B cell (primary cell): ENCODE measurements at places on chromosomes 6 and 20.
A peak's percentile ranks its signal among the peaks of the same experiment; 100 is the strongest.

- DNase-seq, result no peak
Measured at GRCh38 chr6:37339741-37340638, 13.8 kb upstream of the RNF8 start.

- no peak for DNase-seq
Measured at GRCh38 chr20:1122388-1123315, 4.2 kb downstream of the PSMF1 start.

GRCh38 chr20:6811262-6812035 lies 44.0 kb downstream of the BMP2 start:
- DNase-seq, result no peak

- DNase-seq, result no peak
Measured at GRCh38 chr6:87572883-87573282, 16.9 kb downstream of the RARS2 start.

DNA sequence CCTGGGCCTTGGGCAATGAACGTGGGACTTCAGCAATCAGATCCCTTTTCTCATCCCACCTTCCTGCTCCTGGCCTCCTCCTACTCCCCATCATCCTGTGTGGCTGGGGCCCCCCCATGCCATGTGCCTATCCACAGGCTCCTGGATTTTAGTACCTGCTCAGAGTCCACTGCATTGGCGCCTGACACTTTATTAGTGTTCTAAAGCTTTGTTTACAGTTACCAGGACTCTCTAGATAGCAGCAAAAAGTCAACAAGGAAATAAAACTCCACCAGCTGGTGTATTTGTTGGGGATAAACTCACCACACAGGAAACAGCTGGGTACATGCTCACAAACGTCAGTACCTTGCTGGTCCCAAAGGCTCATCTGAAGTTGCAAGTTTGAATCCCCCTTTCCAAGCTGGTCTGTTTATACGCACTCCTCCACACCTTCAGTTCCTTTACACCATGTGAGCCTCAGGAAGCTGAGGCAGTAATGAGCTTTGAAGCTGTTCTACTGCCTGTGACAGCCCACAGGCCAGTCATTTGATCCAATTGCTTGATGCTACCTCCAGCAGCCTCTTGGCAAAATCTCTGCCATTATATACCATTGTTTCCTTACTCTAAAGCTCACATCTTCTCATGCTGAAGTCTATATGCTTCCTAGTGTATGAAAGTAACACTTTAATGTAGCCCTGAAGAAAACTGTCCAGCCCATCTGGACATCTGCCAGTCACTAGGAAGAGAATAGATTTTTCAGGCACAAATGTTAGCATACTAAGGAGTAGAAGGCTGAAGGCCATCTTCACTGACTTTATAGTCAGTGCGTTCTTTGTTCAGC lies 76.6 kb downstream of the ANKEF1 start:
- peak; percentile 7 for DNase-seq

DNA sequence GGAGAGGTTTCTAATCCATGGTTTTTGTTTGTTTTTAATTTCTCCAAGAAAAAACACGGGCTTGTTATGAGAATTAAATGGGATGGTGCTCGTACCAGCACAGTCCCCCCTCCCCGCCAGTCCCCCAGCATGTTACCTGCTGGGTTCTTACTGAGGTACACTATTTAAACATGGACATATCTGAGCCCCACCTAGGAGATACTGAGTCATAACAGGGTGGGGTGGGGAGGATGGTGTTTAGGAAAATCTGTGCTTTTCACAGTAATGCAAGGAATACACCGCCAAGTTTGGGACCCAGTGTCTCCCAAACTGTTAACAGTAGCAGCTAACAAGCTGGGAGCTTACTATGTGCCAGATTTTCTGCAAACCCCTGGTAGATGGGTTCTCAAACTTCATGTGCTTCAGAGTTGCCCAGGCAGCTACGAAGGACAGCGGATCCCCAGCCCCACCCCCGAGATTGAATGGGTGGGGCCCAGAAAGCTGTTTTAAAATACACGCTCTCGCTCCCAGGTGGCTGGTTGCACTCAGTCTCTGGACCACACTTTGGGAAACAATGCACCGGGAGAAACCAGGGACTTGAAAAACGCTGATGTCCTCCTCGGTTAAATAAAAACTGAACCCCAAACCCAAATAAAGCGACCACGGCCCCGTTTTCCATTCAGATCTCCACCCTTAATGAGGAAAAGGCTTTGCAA lies 995 bp downstream of the ZFP64 start:
- DNase-seq, result peak; percentile 46

GRCh38 chr20:41405436-41405835 lies 38.8 kb upstream of the EMILIN3 start:
- no peak for DNase-seq

DNA sequence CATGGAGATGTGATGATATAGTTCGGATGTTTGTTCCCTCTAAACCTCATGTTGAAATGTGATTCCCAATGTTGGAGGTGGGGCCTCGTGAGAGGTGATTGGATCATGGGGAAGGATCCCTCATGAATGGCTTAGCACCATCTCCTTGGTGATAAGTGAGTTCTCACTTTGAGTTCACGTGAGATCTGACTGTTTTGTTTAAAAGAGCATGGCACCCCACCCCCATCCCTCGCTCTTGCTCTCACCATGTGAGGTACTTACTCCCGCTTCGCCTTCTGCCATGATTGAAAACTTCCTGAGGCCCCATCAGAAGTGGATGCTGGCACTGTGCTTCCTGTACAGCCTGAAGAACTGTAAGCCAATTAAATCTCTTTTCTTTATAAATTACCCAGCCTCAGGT lies 10.9 kb downstream of the SLC32A1 start:
- no peak for DNase-seq

DNA sequence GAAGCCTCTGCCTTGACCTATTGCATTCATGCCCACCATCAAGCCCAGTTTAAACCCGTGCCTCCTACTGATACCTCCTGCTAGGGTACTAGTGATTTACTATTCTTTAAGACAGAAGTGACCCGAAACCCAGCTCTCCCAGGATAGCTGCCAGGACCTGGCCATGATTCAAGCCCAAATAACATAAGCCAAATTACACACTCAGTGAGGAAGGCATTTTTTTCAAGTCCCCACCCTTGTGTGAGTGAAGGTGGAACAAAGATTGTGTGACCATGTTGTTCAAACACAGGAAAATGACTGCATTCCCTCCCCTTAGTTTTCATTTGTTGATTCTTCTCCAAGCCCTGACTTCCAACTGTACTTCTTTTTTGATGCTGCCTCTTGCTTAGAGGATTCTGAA lies 3.7 kb upstream of the KAT14 start:
- no peak for DNase-seq

DNA sequence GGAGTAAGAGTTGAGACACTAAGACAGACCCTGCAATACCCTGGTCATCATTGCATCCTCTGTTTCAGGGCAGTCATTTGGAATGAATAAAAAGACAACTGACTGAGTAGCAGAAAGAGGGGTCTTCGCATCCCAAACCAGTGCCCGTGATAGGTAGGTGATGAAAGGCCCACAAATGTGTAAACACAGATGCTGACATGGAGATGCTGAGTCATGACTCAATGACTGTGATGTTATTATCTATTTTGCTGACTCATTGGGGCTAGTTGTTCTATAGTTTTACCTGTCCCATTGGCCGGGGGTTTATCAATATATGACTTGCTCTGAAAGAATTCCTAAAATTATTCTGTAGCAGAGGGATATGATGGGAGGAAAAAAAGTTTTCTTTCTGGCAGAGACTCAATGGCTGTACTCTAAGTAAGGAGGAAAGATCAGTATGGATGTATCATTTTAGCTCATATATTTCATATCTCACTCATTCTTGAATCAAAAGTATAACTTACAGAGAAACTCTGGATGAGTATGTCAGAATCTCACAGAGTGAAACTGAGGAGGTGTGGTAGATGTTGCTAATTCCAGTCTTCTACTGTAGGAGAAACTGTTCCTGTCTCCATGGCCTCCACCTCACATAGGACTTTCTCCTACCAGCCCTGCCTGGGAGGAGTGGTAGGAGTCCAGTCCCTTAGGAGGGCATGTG lies 119.9 kb upstream of the PREP start:
- DNase-seq, result no peak

- peak; percentile 56 for DNase-seq
Measured at GRCh38 chr6:36592221-36592655, 1.9 kb upstream of the SRSF3 start.

DNA sequence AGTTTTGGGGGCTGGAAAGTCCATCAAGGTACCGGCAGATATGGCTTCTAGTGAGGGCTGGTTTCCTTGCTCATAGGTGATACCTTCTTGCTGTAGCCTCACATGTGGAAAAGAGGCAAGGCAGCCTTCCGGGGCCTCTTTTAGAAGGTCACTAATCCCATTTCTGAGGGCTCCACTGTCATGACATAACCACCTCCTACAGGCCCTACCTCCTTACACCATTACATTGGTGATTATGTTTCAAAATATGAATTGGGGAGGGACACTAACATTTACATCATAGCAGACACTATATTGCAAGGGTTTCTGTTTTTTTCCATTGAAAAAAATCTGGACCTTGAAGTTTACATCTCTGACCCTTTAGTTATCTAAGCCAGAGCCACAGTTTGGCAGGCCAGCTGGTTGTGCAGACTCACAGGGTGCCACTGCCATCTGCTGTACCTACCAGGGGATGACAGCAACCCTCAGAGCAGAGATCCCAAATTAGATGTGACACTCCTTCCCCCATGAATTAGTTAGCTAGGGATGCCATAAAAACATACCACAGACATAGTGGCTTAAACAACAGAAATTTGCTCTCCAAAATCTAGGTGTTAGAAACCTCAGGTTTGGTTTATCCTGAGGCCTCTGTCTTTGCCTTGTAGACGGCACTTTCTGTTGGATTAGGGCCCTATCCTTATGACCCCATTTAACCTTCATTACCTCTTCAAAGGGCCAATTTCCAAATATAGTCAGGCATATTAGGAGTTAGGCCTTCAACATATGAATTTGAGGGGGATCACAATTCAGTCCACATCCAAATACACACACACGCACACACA lies 166.4 kb upstream of the RNF217 start:
- DNase-seq, result no peak

GRCh38 chr20:50085481-50086365 lies 27.2 kb downstream of the UBE2V1 start:
- DNase-seq, result peak; percentile 71
